ENCODE measurements at places on chromosomes 16 and 17.

DNA sequence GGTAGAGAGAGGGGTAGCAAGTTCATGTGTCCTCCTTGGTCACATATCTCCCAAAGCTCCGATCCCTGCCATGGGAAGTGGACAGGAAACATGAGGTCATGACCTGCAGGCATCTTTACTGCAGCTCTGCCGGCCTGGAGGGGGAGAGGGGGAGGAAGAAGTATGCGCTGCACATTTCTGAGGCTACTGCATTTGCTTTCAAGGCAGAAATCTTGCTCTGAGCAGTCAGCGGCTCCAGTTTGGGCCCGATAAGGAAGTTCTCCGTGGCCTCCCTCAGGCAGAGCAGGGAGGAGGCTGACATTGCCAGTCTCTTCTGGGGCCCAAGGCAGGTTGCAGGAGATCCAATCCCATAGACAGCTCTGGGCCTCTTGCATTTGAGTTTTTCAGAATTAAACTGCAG lies 1.5 kb upstream of the NHERF1 start:
- no peak for DNase-seq

GRCh38 chr16:8572919-8573724 lies 17.2 kb downstream of the TMEM114 start:
- no peak for DNase-seq

- peak; percentile 5 for DNase-seq
Observed at GRCh38 chr17:51298508-51299371, 38.4 kb downstream of the UTP18 start.

- no peak for DNase-seq
Observed at GRCh38 chr17:82670661-82671450, 22.6 kb upstream of the WDR45B start.

- no peak for DNase-seq
Observed at GRCh38 chr16:50956637-50957036, 194.4 kb downstream of the SALL1 start.

DNA sequence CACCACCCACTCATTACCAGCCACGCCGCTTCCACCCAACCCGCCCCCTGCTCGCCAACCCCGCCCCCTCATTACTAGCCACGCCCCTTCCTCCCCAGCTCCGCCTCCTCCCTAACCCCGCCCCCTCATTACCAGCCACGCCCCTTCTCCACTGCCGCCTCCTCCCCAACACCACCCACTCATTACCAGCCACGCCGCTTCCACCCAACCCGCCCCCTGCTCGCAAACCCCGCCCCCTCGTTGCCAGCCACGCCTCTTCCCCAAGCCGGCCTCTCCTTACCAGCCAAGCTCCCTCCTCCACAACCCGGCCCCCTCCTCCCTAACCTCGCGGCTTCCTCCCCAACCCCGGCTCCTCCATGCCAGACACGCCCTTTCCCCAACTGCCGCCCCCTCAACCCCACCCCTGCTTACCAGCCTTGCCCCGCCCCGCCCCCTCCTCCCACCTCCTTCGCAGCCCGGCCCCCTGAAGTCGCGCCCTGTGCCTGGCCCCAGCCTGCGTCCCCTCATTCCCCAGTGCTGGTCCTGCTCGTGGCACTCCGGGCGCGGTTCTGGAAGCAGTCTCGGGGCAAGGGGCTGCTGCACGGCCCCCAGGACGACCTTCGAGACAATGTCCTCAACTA lies 7.3 kb downstream of the SLC22A31 start:
- DNase-seq, result no peak

- no peak for DNase-seq
Observed at GRCh38 chr17:36070427-36070826, 6.4 kb downstream of the CCL18 start.

GRCh38 chr17:78226055-78226758 lies 5.2 kb upstream of the TMEM235 start:
- DNase-seq, result peak; percentile 47

GRCh38 chr16:74219706-74220105 lies 76.9 kb upstream of the PSMD7 start:
- no peak for DNase-seq

DNA sequence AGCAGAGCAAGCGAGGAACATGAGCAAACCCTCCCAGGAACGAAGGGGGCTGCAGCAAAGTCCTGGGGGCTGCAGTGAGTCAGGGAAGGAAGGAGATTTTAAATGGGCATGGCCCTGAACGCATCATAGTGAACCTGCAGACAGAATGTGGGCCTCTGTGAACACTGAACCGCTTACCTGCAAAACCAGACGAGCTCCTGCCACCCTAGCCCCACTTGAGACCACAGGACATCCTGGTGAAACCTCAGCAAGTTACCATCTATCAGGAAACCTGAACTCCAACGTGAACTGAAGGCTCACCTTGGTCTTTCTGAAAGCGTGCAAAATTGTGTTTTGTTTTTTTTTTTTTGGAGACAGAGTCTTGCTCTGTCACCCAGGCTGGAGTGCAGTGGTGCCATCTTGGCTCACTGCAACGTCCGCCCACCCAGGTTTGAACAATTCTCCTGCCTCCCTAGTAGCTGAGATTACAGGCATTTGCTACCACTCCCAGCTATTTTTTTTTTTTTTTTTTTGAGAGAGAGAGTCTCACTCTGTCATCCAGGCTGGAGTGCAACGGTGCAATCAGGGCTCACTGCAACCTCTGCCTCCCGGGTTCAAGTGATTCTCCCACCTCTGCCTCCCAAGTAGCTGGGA lies 30.8 kb downstream of the FANCA start:
- DNase-seq, result no peak

DNA sequence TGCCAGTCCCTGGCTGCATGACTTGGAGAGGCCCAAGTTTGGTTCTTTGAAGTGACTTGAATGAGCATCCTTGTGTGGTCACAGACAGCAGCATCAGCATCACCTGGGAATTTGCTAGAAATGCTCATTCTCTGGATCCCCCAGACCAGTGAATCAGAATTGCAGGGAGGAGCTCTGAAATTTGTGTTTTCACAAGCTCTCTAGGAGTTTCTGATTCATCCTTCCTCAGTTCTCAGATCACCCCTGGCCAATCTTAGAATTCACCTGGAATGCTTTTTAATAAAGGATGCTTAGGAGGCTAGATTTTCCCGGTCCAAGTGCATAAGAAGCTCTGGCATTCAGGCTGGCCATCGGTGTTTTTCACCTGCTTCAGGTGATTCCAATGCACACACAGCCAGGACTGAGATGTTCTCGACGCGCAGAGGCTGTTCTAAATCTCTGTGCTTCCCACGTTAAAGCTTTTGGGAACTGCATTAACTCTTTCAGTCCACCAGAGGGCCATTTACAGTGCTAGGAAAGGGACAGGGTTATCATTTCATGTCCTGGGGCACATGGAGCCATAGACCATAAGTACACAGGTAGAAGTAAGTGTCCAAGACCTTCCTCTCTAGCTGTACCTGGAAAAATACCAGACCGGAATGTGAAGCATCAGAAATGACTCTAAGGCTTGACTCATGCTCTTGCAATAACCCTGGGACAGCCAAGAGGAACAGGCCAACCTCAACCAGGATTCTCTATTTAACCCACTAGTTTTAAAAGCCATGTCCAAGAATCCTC lies 85.7 kb upstream of the XYLT1 start:
- DNase-seq, result no peak

DNA sequence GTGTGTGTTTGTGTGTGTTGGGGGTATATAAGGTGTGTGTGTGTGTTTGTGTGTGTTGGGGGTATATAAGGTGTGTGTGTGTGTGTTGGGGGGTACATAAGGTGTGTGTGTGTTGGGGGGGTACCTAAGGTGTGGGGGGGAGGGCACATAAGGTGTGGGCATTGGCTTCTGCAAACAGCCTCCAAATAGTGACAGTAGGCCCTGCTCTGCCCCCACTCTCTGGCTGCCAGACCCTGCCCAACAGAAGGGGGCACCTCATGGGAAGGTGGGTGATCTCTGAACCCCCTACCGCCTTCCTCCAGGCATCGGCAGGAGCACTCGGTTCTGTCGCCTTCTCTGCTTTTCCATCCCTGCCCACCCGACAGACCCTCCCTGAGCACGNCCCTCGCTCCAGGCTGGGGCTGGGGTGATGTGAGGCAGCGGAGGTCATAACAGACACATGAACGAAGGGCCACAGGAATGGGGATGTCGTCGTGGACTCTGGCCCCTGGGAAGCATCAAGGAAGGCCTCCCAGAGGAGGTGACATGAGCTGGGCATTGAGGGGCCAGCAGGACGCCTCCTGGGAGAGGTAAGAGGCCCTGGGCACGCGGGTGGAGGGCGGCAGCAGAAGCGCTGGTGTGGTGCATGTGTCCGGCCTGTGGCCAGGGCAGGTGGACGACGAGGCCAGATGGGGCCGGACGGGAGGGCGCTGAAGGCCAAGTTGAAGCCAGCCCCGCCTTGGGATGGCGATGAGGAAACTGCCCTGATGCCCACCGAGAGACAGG lies 136.6 kb upstream of the RPH3AL start:
- DNase-seq, result no peak

DNA sequence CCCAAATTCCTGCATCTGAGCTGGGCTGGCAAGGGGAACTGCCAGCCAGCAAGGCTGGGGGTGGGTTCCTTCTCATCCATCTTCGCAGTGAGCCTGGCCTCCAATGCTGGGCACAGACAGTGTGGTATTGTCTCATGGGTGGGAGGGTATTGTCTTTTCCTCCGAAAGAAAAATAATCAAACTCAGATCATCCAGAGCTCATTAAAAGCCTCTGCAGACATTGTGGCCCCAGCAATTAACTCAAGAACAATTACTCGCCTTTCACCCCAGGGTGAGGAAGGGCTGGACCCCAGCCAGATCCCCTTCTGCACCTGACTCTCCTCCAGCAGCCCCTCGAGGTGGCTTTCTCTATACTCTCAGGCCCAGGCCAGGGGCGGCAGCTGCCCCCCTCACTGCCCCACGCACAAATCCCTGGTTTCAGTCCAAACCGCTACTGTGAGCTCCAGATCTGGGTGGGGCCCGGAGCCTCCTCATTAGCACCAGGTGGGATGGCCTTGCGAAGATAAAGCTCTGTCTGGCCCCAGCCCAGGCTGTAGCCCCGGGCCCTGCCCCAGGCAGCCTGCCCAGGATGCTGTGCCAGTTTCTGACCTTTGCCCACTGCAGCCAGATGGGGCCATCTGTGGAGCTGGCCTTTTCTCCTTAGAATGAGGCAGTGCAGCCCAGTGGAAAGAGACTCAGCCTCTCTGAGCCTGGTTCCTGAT lies 2.3 kb upstream of the KRT15 start:
- no peak for DNase-seq
